T-helper 2 cell (primary cell): ENCODE measurements at places on chromosomes 12 and 14.

DNA sequence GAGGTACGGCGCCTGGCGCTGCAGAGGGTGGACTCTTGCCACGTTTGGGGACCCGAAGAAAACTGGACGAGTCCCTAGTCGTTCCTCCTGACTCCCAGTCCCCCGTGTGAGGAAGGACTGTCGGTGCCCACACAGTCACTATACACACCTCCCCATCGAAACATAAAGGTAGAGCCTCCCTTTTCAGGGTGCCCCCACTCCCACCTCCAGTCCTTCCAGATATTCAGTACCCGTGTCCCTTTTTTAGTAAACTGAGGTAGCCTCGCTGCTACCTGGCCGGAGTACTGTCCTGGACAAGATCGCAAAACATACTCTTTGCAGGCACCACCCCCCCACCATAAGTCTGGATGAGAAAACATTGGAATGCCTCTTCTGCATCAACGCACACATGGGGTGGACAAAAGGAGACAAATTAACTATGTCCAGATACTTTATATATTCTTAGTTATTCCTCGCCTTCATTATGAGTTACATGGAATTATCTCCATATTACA, 610 bp upstream of the KMT2D start:
- DNase-seq: no peak

- DNase-seq: no peak
These were observed 199.8 kb downstream of the ALG10B start for GRCh38 chr12:38516418-38516817.

- no peak for DNase-seq
These were observed 49.5 kb upstream of the NUAK1 start for GRCh38 chr12:106188256-106188655.

DNA sequence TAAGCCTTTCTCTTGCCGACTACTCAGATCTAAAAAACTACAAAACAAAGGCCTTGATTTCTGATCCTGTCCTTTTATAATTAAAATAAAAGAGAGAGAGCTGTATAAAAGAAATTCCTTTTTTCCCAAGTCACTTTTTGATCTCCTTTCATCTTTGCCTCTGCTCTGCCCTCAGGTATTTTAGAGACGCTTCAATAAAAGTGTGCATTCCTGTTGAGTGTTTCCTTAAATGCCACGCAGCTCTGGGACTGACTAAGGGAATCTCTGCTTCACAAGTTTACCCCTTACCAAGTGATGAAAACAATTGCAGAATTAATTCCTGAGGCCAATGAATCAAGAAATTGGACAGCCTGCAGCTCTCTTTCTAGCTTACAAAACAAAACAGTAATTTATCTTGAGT, 1109.8 kb downstream of the TMTC2 start:
- no peak for DNase-seq

DNA sequence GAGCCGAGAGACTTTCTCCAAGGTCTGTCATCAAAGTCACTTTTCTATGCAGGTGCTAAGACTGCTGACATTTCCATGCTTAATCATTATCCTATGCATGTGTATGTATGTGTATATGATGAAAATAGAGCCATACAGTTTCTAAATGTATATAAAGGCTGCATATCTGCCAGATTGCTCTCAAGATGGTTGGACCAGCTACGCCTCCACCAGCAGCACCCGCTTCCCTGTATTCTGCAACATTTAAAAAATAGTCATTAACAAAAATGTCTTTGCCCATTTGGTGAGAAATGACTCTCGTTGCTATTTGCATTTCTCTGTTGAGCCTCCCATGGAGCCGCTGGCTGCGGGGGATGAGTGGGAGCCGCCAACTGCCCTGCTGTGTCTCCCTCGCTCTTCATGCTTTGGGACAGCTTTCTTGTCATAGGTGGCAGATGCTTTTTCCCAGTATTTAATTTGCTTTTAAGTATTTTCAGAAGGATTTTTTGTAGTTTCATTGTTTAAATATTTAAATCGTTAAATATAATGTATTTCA, 54.7 kb downstream of the DYNC1H1 start:
- DNase-seq: no peak

GRCh38 chr14:36973806-36974442, 198.5 kb downstream of the SLC25A21 start:
- DNase-seq: no peak

DNA sequence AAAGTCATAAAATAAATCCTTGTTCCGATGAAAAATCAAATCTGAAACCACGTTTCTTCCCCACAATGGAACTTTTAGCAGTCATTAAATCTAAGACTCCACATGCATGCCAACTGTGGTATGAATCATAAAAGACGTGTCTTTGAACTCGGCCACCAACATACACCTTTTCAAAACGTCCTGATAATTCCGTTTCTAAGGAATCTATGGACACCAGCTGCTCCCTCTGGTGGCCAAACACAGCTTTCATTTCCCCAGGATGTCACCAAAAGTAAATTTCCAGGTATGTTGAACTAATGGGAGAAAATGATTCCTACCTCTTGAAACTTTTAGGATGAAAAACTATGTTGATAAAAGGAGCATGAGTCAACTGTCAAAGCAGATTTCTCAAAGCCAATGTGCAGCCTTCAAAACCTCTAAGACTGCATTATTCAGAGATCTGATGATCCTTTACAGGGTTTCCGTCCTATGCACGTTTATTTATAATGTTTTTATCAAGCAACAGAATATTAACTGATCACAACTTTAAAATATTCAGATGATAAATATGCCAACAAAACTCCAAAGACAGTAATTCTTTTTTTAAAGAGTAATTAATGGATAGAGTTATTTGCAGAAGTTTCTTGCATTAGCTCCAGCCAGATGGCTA, 96.2 kb downstream of the CIT start:
- DNase-seq: no peak

DNA sequence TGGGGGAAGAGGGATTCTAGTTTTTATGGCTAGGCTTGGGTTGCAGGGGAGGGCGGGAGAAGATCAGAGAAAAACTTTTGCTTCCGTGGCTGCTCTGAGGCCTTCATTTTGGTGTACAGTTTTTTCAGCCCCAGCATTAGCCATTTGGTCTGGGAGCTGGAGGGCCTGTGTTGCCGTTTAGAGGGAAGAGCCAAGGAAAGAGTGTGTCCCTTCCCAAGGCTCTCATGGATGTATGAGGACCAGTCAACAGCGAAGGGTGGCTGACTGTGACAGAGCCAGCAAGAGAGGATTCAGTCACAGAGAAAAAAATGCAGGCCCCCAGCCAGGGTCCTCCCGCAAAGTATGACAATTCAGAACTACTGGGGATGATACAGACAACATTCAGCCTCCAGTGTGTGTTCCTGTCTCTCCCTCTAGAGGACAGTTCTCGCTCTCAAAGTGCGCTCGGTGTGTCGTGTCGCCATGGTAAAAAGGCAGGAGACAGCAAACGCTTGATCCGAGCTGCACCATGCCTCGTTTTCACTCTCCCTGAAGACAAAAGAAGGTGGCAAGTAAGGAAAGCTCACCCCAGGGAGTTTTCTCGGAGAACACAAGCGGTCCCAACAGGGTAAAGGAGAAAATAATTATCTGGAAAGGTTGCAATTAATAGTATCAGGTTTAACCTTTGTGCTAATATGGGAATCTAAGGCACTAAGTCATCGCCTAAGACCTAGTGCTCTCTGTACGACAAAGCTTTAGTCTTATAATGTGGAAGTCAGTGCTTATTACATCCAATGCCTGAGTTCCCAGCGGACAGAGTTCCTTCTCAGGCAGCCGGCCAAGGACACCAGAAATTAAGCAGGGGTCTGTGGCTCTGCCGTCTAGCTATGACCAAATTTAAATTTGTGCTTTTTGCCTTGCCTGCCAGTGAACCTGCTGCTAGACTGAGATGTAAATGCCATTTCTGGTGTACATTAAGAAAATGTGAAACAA, 157.3 kb upstream of the PLXNC1 start:
- DNase-seq: no peak

DNA sequence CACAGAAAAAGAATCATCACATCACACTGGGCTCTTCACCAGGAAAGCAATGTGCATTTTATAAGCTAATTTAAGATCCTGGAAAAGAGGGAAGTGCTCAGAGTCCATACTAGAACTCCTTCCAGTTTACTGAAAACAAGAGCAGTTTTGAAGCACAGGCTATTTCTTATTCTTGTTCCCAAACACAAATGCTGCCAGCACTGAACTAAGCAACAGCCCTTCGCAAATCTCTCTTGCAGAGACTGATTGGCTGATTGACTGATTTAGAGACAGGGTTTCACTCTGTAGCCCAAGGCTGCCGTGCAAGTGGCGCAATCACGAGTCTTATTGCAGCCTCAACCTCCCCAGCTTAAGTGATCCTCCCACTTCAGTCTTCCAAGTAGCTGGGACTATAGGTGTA, 44.8 kb downstream of the BCL2L14 start:
- DNase-seq: no peak

- DNase-seq: no peak
These were observed 84.2 kb downstream of the AACS start for GRCh38 chr12:125149160-125150108.

- peak; percentile 20 for DNase-seq
These were observed 27.3 kb downstream of the TTC5 start for GRCh38 chr14:20278414-20278813.

DNA sequence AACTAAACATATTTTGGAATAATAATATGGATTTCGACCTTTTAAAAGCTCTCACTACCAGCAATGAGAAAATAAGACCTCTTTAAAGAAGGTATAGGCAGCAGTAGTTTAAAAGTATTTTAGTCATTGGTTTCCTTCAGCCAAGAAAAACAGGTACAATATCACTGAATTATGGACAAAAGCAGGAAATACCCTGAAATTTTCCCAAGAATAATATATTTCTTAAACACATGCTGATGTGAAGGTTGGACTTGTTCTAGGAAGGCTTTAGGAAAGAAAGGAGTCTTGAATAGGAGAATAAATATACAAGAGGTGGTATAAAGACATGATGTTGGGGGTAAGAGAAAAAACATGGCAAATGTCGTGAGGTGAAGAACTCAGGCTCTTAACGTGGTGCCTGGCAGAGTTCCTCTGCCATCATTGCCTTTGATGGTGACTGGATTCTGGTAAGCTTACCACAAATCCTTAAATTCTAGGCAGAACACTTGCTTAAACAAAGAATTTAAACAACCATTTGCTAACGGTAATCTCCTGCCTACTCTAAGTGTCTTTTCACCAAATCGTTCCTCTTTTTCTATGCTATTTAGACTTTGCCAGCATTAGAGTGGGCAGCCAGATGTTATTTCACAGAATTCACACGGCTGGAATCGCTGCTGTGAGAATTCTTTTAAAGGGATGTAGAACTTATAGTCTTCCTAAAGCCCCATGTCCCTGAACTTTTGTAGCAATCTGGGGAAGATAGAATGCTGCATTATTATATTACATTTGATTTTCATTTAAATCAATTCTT, 11.9 kb upstream of the NUDT4 start:
- no peak for DNase-seq

DNA sequence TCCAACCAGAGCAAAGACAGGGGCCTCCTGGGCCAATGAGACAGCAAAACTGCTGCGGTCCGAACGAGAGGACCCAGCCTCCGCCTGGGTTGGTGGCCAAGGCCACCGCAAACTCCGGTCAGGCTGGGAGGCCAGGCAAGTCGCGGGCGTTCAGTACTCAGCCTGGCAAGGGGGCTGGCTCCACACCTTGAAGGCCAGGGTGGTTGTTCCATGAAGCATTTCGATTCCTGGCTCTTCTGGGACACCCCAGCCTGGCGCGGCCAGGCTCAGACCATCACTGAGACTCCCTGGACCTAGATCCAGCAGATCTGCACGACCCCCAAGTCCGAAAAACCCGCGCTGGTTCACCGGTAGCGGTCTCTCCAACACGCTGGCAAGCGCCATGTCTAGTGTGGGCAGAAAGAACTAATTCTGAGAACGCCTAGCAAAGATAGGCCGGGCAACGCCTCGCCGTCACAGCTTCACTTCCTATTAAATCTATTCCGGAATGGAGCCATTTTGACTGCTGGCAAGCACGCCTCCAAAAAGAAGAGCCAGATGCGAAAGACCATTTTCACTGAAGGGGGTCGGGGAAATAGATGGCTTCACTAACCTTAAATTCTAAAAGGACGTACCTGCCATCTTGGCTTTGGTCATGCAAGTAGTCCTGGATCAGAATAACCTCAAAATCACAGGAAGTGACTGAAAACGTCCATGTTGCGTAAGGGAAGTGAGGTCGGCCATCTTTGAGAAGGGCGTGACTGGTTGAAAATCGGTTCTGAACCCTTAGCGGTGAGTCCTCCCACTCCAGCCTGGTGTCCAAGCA, at the start of gene PSMB5:
TSS of gene PSMB5 (minus strand) at position 403 of the 805 bp plus-strand sequence. CDS start at position 384, 19 bp downstream.
- peak; percentile 86 for DNase-seq

DNA sequence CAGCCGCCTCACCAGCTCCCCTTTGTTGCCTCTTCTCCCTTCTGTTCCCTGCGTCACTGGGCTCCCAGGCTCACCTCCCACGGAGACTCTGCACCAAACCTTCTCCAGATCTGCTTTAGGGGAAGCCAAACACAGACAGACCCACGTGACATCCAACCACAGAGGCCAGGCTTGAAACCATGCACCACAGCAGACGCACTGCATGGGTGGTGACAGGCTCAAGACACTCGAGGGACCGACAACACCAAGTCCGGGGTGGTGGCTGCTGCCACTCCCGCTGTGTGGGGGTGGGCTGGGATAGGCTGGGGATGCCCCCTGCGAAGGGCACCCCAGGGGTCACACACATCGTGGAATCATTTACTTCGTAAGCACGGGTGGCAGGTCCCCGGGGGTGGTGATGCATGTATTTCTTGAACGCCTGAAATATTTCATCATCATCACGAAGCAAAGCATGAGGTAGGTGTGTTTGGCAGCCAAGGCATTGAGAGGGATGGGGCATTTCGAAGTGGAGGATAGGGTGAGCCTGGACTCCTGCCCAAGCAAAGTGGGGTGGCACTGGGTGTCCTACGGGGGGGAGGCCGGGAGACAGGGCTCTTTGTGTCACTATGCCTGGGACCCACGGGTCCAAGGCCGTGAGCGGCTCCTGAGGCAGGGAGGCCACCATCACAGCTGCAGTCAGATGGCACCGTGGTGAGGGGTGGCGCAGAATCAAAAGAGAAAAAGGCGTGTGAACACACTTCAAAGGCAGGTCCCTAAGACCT, 66.8 kb upstream of the RFLNA start:
- no peak for DNase-seq

DNA sequence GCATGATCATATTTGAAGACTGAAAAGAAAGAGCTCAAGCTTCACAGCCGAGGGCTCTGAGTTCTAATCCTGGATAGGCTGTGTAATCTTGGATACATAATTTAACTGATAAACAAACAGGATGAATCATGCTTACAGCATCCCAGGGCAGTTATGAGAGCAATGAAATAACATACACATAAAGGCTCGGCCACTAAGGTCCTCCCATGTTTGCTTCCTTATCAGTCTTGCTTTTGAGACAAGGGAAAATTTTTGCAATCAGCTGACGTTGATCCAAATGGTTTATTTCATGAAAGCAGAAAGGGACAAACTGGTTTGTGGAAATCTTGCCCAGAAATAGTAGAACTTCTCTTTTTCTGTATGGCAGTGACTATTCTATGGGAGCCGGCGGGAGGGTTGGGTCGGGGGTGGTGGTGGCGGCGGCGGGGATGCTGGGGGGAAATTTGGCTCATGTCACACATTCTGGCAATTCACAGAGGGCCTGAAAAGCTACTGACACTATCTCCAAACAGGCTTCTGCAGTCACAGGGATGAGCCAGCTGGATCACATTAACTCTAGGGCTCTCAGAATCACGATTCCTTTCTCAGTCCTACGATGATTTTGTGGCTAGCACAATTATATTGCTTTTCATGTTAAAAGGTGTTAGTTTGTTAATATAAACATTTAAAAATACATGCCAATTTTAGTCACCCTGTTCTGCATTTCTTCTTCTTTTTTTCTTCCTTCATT, 124.5 kb downstream of the SLC8A3 start:
- DNase-seq: no peak
